ENCODE measurements at places on chromosomes 7 and 10.

- DNase-seq = no peak
Measured at GRCh38 chr7:40306025-40306424, 171.2 kb downstream of the SUGCT start.

- DNase-seq = no peak
Measured at GRCh38 chr10:178208-178607, 43.0 kb downstream of the ZMYND11 start.

DNA sequence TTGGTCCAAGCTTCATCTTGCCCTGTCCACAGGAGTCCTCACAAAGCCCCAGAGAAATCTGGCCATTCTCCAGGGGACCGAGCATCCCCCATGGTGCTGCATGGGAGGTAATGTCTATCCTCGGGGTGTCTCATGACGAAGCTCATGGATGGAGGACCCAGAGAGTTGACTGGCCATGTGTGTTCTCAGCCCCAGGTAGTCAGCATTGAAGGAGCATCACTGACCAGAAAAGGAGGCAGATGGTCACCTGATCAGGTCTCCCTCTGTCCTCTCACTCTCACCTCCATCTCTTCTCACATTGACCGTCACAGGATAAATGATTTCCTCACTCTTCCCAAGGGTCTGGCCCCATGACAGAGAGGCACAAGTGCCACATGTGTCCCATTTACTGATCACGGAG is 33.4 kb upstream of the GDF10 start:
- no peak for DNase-seq

DNA sequence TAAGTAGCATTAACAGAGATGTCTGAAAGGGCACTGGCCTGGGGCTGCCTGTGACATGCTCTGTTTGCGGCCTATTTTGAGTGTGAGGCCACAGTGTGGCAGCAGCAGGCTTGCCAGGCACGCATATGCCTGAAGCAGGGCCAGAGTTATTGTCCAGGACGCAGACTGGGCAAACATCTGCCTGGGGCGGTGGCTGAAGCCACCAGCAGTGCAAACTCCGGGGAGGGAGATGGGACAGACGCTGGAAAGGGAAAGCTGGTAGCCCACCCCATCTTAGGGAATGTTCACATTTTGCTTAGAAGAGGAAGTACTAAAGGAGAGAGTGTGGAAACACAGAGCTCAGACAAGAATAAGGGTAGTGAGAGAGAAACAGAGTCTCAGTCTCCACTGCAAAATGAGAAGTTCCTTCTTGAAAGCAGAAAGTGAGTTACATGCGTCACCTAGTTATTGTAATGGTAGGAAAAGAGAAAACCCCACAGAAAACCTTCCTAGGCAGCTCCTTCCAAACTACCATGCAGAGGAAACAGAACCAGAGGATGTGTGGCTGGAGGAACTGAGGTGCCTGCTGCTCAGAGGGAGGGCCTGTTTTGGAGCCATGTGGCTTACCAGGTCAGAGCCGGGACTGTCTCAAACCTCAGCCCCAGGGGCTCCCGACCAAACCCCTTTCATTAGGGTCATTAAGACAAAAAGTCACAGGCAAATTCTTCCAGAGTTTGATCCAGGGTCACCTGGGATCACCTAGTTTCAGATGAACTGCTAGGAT is 14.5 kb downstream of the AKR1B1 start:
- no peak for DNase-seq

DNA sequence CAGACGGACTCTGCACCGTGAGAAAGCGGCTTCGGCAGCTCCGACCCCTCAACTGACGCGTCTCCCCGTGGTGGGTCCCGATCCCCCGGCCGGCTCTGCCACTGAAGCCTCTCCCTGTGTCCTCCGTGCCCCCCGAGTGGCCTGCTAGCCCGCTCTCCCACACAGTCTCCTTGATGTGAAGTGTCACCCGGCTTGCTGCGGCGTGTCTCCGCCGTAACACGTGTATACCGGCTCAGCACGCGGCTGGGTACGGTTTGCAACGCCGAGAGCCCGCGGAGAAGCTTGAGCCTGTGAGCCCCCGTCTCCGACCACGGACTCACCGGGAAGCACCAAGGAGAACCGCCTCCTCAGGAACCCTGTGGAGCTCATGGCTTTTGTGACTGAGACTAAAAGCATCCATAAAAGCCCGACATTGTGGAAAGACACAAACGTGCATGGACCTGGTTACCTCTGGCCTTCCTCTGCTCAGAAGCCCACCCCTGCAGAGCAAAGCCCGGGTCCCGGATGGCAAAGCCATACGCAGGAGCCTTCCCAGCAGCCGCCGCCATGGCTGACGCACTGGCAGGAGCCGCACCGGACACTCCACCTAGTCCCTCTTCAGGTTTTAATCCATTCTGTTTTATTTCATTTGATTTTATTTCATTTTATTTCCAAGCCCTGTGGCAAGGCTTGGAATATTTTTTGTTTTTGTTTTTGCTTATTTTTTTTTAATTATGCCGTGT is 17.0 kb downstream of the PTPRN2 start:
- DNase-seq = no peak

GRCh38 chr7:2680256-2680655 is 7.7 kb upstream of the AMZ1 start:
- no peak for DNase-seq

GRCh38 chr7:156919132-156919713 is 26.2 kb upstream of the LMBR1 start:
- DNase-seq = no peak

DNA sequence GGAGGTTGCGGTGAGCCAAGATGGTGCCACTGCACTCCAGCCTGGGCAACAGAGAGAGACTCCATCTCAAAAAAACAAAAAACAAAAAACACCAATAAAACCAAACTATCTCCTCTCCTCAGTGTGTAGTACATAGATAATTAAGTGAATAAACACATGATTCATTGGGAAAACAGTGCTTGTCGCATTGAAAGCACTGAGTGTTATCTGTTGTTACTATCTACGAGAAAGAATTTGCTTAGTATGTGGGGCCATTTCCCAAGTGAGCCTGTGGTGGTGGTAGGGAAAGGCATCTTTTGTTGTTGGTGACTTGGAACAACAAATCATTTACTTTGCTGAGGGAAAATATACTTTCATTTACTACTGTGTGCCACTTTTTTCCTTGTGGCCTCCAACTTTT is 42.6 kb downstream of the RSBN1L start:
- no peak for DNase-seq

DNA sequence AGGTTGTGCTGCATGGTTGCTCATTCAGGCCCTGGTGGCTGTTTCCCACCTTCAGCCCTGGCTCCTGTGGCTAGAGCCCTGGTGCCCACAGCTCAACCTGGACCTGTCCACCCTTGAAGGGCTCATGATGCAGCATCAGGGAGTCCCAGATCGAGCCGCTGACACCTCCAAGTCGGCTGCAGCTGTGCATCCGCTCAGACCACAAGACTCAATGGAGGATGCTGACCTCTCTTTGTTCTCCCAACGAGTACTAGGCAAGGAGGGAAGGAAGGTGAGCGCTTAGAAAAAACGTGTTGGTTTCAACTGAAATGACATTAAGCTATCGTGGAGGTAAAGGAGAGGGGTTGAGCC is 9.5 kb upstream of the C10orf95 start:
- DNase-seq = no peak

GRCh38 chr7:116661865-116662264 is 10.1 kb upstream of the MET start:
- no peak for DNase-seq

DNA sequence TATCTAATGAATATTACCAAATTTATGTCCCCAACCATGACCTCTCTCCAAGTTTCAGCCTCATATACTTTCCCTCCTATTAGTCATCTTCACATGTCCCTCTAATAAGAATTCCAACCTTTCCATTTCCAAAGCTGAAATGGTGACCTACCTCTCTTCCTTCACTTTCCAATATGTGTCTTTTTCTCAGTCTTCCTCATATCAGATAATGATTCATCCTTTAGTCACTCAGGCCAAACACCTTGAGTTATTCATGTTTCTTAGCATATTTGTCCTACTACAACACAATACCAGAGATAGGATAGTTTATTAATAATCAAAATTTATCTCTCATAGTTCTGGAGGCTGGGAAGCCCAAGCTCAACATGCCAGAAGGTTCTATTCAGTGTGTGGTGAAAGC is 318.5 kb upstream of the ZWINT start:
- no peak for DNase-seq

GRCh38 chr10:44860811-44861736 is 50.1 kb upstream of the TMEM72 start:
- no peak for DNase-seq

DNA sequence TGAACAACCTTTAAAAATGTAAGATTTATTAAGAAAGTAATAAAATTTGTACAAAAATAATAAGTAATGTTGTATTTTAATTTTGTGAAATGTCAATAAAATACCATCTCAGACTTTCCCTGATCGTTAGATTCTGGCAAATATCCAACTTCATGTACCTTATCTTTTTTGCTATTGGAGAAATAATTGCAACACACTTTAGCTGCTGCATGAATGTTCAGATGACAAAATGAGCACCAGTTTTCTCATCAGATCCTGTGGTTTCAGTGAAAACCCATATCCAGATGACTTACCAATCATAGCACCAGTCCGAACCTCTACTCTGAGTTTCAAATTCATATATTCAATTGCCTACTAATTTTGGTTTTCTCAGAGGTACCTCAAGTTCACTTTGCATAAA is 69.9 kb downstream of the CASD1 start:
- no peak for DNase-seq

- no peak for DNase-seq
Measured at GRCh38 chr7:39534599-39534998, 31.6 kb upstream of the YAE1 start.

GRCh38 chr10:80356563-80356988 is at the start of the genes DYDC1 and DYDC2:
Gene DYDC1, minus strand, starts transcription at chr10:80356755. Its CDS starts 4,154 bp downstream, at chr10:80352601.
Gene DYDC2, plus strand, starts transcription at chr10:80356781. Its CDS starts 5,663 bp downstream, at chr10:80362444.
- peak; percentile 23 for DNase-seq

DNA sequence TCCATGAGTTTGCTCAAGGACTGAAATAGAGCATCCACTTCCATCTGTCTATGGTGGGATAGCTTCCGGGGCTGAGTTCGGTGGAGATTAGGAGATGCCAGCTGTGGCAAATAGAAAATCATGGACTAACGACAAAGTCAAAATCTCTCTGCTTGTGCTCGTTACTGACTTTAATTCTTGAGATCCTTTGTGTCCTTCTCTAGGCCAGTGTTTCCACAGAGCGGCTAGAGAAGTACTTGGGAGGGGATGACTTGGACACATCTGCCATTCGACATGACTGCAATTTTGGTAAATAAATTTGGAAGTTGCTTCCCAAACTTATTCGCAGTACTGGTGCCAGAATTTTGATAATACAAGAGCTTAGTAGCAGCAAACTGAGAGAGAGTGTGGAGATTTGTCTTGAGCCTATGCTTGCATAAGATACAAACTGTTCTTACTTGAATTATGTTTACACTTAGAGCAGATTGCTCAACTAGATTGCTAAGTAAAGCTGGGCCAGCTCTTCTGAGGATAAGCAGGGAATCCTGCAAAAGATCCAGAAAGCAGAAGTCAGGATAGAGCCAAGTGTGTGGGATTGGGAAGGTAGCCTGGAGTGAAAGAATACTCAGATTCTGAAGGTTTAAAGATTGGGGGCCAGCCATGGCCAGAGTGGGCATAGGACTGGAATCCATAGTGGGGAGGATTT is 27.6 kb downstream of the ABCC2 start:
- no peak for DNase-seq

GRCh38 chr10:69492091-69492745 is 41.0 kb downstream of the TSPAN15 start:
- no peak for DNase-seq

GRCh38 chr10:89022734-89023133 is 32.1 kb downstream of the FAS start:
- DNase-seq = no peak

GRCh38 chr7:40299097-40299496 is 164.3 kb downstream of the SUGCT start:
- DNase-seq = no peak

- DNase-seq = no peak
Measured at GRCh38 chr7:22156205-22156604, 200.7 kb downstream of the RAPGEF5 start.

DNA sequence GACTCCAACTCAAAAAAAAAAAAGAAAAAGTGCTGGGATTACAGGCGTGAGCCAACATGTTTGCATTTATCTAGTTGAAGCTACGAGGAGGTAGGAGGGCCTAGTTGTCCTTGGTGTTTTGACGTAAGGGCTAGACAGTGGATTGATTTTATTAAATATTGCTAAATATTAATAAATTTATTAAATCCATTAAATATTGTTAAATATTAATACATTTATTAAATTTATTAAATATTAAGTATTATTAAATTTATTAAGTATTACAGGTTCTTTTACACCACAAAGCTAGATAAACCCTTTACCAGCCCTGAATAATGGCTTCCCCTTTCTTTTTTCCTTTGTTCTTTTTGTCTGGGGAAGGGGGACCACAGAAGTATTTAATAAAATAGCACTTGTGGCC is 47.5 kb upstream of the TMEM248 start:
- DNase-seq = no peak

GRCh38 chr7:26265065-26265464 is 26.6 kb upstream of the SNX10 start:
- no peak for DNase-seq

DNA sequence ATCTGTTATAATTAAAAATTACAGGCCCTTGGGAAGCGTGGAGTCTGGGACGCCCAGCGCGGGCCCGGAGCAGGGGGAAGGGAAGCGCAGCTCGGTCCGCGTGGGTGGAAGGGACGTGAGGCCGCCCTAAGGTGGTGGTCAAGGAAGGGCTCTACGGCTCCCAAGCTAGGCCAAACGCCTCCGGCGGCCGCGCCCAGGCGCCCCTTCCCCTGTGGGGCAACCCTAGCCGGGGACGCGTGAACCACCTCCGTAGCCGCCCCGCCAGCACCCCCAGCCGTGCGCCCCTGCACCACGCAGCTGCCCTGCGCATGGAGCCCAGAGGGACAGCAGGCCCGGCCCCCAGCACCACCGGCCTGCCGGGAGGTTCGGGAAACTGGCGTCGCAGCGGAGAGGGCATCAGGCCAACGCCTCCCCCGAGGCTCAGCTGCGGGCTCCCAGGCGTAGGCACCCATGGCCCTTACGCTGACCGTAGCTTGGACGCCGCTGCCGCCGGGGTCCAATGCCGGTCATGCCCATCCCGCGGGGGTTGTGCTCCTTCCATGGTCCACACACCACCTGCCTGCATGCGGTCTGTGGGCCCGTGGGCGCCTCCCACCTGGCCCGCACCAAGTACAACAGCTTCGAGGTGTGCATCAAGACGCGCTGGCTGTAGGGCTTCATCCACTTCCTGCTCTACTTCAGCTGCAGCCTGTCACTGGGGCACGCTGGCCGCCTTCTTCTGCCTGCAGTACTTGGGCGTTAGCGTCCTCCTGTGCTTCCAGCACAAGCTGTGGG is 166.7 kb downstream of the SEPTIN7 start:
- DNase-seq = no peak

- no peak for DNase-seq
Measured at GRCh38 chr7:26694141-26694540, 170.2 kb downstream of the SKAP2 start.

- DNase-seq = peak; percentile 52
Measured at GRCh38 chr7:131507592-131508331, 48.7 kb downstream of the PODXL start.

All from GM19239 (cell line).